ENCODE measurements at places on chromosomes 5 and 9. TPM values are rescaled to one million over a fixed set of nuclear protein-coding genes. Genes with fewer than 3 reads are reported as not detected.
A peak's percentile ranks its signal among the peaks of the same experiment; 100 is the strongest.

DNA sequence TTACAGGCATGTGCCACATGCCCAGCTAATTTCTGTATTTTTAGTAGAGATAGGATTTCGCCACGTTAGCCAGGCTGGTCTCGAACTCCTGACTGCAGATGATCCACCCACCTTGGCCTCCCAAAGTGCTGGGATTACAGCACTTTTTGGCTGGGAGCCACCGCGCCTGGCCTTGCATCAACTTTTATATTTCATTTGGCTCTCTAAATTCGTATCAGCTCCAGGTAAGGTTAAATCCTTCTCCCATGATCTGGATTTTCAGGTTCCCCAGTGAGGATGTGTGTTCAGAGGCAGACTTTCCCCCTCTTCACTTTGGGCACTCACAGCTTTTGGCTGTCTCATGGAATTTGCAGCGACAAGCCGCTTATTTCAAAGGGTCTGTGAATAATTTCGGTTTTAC, 16.8 kb upstream of the RNF38 start:
- DNase-seq: no peak

DNA sequence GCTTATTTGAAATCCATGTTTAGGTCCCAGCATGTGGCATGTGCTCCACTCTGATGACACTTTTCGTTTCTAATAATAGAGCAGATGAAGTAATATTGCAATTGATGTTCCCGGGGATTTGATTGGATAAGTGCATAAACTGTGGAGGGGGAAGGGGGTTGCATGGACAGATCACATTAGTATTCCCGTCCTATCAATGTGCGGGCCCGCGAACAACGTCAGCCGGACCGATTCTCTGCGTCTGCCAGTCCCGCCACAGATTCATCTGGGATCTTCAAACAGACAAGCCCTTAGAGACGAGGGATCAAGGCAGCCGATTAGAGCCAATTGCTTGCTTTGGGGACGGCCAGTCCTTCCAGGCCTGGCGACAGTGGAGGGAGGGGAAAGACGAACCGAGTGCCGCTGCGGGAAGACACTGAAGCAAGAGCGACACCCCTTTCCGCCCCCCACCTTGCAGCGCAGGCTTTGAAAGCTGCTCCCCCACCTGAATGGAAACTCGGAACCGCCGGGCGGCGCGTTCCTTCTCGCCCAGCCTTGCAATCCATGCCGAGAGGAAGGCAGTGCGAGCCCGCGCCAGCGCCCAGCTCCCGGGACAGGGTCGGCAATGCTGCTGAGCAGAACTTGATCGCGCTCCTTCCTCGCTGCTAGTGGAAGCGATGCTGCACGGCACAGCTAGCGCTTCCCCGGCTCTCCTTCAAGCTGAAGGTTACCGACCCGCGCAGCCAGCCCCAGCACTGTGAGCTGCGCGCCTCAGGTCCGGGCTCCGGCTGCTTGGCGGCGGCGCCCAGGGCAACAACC, at the start of gene RGS7BP:
Gene RGS7BP (plus strand): TSS at position 247 of the 798 bp plus-strand sequence. CDS start 610 bp downstream, outside the sequence.
- DNase-seq: no peak

DNA sequence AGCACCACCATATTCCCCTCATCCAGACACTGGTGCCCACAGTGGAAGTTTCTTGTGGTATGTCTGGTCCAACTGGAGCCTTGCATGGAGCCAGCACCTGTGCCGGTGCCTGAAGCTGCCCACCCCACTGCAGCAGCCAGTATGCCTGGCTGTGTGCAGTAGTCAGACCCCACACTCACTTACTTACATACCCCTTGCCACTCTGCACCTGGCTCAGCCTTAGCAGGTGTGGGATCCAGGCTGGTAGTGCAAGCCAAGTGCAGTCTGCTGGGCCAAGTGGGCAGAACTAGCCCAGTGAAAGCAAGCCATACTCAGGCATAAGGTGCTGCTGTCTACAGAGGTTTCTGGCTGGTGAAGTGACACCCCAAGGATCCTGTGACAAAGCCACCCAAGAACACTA, 871.4 kb upstream of the C9orf72 start:
- DNase-seq: no peak

DNA sequence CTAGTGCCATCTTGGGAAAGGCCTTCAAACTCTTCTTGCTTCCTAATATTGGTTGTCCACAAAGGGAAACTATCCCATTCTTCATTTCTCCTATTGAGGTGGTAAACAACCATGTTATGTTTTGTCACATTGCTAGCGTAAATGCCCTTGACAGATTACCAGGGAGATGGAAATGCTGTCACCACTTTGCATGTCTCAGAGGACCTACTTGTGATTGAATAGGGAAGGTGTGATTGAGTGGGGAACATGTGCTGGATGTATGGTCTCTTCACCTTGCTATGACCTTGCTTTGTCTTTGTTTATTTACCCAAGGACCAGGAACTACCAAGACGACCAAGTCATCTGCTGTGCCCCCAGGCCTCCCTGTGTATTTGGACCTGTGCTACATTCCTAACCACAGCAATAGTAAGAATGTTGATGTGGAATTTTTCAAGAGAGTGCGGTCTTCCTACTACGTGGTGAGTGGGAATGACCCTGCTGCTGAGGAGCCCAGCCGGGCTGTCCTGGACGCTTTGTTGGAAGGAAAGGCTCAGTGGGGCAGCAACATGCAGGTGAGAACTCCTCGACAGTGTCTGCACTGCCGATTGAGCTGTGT, 96.1 kb downstream of the MAP1B start:
- DNase-seq: no peak

GRCh38 chr9:68678430-68678829, 26.6 kb upstream of the PIP5K1B start:
- DNase-seq: peak; percentile 20

DNA sequence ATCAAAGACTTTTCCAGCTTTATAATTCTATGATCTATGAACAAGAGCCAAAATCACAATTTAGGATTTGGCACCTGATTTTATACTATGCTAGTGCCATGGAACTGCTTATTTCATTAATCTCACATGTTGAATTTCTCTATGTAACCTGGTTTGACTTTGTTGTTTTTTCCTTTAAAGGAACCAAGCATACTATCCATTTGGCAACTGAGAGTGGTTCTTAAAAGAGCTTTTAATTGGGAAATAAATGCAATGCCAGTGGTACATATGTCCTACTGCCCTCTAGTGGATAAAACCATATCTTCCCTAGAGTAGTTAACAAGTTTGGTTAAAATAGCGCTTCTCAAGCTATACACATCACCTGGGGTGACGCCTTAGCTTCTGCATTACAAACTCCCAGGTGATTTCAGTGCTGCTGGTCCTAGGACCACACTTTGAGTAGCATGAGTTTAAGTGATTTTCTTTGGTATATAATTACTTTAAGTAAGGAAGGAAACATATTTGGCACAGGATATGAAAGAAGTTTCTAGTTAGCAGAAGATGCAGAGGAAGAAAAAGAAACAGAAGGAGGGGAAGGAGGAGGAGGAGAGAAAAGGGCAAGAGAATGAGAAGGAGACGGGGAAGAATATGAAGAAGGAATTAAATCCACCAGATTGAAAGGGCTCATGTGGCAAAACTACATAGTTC, 56.8 kb downstream of the FGF10 start:
- peak; percentile 3 for DNase-seq

ZNF618 gene
- 18.0 TPM for total RNA-seq

- DNase-seq: no peak
These were observed 18.6 kb downstream of the ANKHD1 start for GRCh38 chr5:140420226-140420570.

GRCh38 chr5:66814146-66814991, 218.2 kb downstream of the MAST4 start:
- peak; percentile 54 for DNase-seq

DNA sequence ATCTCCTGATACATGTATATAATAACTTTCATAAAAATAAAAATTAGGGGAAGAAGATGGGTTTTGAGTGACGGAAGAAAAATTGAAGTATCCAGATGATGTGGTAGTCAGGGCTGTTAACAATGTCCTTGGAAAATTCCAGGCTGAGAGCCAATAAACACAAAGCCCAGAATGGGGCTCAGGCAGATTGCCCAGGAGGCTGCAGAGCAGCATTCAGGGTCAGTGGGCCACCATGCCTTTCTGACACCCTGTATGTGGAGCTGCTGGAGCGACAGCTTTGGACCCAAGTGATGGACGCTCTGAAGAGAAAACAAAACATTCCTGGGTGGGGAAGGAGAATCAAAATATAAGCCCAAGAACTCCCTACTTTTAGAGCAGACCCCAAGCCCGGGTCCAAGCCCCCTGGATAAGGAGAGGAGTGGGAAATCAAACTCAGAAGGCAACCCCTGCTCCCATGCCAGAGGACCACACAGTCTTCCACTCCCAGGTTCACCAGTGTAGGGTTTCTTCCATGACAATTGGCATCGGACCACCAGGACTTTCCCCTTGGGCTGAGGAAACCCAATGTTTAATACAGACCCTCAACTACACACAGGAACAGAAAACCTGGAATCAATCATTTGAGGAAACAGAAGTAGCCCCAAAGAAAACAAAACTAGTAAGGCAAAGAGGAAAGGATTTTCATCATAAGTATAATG, 45.7 kb upstream of the SPATA31C2 start:
- no peak for DNase-seq
